ENCODE measurements at places on chromosomes 5 and 9. TPM values are rescaled to one million over a fixed set of nuclear protein-coding genes. Genes with fewer than 3 reads are reported as not detected.

RORB gene
- polyA plus RNA-seq, result 0.16 TPM

WWC1 gene
- polyA plus RNA-seq, result 83.2 TPM

ANKRD31 gene
- polyA plus RNA-seq, result 0.51 TPM

GPR150 gene
- 0.04 TPM for polyA plus RNA-seq

DNA sequence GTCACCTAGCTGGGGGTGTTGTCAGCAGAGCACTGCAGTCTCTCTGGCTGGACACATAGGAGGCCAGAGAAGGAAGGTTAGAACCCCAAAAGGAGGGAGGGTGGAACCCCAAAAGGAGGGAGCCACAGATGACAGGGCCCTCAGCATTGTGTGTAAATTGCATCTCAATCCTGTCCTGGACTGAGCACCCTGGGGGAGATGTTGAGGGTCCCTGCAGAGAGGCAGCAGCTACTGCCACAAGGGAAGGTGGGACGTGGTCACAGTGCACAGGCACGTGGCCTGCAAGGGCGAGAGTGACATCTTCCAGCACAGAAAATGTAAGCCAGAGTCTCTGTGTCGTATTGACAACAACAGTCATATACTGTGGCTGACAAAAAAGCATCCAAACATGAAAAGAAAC is 36.5 kb upstream of the CEP72 start:
- DNase-seq, result no peak

- DNase-seq, result no peak
Observed at GRCh38 chr5:159883522-159883950, 32.7 kb upstream of the ADRA1B start.

DNA sequence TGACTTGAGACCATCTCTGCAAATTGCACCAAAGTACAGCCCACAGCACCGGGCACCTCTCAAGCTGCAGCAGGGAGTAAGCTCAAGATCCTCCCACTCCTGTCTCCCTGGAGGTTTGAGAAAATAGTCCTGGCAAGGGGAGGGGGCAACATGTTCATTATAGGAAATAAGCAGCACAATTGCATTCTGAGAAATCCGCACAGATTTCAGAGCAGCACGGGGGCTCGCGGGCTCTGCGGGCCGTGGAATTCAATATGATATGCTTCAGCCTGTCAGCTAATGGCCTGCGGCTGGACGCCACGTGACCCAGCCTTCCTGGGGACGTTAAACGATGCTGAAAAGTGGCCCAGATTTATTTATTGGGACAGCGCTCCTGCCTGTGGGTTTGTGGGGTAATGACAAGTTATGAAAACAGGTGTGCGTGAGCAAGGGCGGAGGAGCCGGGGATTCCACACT is 156.4 kb downstream of the DAB2IP start:
- DNase-seq, result no peak
